Mammary epithelial cell (primary cell): ENCODE measurements at places on chromosomes 5 and 9.

DNA sequence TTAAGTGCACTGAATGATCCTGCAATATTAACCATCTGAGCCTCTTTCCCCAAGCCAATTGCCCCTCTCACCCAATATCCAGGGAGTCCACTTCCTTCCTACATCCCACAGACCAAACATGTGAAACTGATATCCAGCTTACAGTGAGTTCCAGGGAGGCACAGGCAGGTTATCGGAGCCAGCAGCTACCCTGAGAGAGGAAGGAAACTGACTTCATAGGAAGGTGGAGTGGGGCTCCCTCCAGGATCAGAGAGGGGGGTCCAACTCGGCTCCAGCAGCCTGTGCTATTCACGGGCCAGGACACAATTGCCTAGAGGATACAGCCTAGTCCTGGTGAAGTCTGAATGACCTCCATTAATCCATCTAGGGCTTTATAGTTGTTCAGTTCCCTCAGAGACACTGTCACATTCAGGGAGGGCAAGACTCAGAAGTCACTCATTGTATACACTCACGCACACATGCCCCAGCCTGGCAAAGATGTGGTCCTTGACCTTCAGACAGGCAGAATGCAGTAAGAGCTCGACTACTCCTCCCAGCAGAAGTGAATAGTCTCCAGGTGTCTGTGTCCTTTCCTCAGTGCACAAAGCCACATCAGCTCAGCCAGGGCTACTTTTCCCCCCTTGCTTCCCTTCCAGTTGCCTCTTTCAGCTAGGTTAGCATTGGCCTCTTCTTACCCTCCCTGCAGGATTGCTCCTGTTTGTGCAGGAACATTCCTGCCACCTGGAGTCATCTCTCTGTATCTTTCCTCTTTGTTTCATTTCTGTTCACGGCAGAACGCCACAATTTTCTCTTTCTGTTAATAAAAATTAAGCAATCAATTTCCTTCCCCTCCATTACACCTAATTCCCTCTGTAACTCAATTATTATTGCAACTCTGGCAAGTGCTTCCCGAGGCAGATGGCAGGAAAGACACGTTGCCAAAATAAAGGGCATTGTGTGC, 501.7 kb downstream of the ARHGEF28 start:
- DNase-seq = peak; percentile 48

- DNase-seq = peak; percentile 66
Observed at GRCh38 chr9:115883467-115884329, 269.9 kb upstream of the PAPPA start.

DNA sequence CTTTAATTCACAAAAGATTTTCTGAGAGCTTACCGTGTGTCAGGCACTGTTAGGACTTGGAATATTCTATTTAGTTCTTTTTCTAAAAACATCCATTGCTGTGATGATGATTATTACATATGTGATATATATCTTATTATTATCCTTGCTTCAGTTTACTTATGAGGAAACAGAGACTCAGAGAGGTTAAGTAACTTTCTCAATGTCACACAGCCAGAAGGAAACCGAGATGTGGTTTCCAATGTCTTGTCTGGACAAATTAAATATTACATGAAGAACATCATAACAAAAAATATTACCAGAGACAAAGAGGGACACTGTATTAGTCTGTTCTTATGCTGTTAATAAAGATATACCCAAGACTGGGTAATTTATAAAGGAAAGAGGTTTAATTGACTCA, 125.5 kb upstream of the DAP start:
- DNase-seq = no peak

GRCh38 chr9:16180546-16180945, 627.7 kb downstream of the CCDC171 start:
- DNase-seq = peak; percentile 52

DNA sequence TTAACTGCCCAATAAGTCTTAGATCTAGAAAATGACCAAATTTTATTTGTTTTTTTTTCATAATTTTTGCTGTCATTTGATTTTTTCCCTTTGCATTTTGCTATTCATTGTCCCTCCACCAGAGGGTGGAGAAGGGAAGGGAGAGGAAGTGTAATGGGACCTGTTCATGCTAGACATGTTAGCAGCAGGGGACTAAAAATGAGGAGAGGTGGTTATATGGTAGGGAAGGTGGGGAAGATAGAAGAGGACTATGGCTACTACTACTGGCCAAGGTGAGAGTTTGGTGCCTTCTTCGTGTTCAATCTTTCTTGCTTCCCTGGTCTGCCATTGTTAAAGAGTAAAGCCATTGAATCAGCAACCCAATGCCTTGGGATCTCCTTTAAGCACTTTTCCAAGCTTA, 6.4 kb downstream of the GRIA1 start:
- DNase-seq = peak; percentile 22

DNA sequence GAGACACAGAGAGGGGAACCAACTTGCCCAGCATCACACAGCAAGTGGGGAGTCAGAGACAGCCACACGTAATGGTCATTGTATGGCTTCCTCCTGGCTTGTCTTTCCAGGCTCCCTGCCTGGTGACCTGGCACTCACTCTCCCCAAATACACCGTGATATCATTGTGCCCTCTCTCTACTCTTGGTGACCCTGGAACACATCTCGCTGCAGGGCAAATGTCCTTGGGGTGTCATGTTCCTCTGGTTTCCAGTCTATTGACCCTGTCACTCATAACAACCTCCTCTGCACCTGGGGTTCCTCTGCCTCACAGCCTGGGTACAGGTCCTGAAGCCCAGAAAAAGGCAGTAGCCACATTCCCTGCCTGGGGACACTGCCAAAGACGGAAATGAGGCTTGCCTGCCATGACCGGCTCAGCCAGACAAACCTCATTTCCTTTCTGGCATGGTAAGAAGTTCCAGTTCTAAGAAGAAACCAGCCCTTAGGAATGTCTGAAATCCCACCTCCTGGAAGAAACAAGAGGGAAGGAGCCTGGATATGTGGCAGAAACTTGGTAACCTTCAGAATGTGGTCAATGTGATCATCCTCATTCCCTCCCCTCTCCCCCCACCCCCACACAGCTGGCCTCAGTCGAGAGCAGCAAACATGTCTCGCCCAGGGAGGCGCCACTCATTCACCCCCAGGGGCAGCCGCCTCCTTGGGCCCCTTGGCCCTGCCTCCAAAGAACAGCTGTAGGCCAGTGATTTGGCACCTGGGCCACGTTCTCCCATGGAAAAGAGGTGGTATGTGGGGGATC, 30.6 kb upstream of the SMU1 start:
- DNase-seq = peak; percentile 71

DNA sequence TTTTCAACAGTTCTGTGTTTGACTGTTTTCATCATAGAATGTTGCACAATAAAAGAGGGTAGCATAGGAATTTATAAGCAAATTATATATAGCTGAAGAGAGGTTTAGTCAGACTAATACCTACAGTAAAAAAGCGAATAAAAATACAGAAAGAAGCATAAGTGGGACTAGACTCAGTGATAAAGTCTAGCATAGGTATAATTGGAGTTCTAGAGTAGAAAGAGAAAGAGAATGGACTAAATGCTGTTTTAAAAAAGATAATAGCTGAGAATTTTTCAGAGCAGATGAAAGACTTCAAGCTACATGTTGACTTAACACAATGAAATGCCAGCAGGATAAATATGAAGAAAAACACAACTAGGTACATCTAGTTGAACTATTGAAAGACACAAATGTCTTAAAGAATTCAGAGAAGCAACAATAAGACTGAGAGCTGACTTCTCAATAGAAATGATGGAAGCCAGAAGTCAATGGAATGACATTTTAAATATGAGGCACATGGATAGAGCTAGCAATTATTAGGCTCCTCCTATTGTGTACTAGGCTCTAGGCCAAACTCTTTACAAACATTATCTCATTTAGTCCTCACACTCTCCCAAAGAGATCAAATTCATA, 573.9 kb downstream of the ZNF608 start:
- DNase-seq = no peak

GRCh38 chr9:20622330-20623020, at the start of gene MLLT3:
MLLT3 (minus strand) TSS chr9:20622499.
- DNase-seq = peak; percentile 94

GRCh38 chr5:171275841-171276544, 33.1 kb upstream of the TLX3 start:
- no peak for DNase-seq

DNA sequence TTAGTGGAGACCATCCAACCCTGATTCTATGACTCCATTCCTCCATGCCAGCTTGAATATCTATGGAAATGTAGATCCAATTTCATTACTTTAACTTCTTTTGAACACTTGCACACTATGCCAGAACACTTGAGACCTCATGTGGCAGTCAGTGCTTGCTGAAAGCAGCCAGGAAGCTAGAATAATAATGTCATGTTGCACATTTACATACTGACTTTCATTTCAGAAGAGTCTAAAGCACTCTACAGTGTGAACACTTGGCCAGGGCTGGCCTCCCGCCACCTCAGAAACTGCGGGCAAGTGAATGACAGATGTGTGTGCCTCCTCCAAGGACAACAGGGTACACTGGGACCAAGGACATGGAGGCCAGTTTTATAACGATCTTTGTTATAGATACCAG, 97.3 kb downstream of the SLF1 start:
- DNase-seq = no peak

- no peak for DNase-seq
Observed at GRCh38 chr5:34750206-34750605, 88.8 kb upstream of the TTC23L start.

DNA sequence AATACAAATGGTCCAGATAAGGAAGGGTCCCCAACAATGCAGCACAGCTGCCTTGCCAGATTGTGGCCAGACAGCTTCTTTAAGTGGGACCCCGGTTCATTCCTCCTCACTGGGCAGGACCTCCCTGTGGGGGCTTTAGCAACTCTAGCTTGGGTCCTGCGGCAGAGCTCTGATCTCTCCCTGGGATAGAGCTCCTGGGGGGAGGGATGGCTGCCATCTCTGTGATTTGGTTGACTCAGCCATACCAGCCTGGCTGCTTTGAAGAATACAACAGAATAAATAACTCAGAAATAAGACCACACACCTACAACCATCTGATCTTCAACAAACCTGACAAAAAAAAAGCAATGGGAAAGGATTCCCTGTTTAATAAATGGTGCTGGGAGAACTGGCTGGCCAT, 22.7 kb upstream of the ROR2 start:
- DNase-seq = no peak

DNA sequence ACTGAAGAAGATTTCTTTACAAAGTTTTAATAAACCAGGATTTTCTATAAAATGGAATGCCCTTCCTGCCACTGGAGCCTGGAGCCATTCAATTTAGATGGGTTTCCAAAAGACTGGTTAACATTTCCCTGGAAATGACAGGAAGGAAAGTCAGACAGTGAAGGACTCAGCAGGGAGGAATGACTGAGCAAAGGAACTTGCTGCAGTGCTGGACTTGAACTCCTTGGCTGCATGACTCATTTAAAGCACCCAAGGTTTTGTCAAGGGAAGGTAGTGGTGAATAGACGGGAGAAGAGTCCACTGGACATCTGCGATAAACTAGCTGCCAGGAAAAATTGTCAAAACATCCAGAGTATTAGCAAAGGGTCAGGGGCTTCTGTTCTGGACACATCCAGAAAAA, 163.8 kb upstream of the SLC28A3 start:
- peak; percentile 25 for DNase-seq

DNA sequence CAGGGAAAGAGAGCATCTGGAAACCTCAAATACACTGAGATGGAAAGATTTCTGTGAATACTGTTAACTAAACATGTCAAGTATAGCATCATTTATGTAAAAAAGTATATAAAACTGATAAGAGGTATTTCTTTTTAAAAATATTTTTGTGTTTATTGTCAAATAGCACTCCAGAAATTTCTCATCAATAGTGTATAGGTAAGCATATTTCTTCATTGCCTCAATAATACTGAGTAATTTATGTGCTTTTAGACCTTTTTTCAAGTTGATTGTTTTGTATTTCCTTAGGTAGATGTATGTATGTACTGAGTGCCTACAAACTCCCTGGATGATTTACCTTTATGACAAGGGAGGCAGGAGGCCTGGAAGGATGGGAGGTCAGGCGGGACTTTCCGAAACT, 196.3 kb downstream of the ROR2 start:
- DNase-seq = no peak

- DNase-seq = peak; percentile 79
Observed at GRCh38 chr5:36630201-36631145, 24.1 kb downstream of the SLC1A3 start.

GRCh38 chr5:109880907-109881685, 191.4 kb downstream of the MAN2A1 start:
- DNase-seq = no peak

- no peak for DNase-seq
Observed at GRCh38 chr5:157029457-157029856, 29.5 kb downstream of the HAVCR1 start.
